HEK293T (cell line): ENCODE measurements at places on chromosomes 13 and 19.
A peak's percentile ranks its signal among the peaks of the same experiment; 100 is the strongest.

DNA sequence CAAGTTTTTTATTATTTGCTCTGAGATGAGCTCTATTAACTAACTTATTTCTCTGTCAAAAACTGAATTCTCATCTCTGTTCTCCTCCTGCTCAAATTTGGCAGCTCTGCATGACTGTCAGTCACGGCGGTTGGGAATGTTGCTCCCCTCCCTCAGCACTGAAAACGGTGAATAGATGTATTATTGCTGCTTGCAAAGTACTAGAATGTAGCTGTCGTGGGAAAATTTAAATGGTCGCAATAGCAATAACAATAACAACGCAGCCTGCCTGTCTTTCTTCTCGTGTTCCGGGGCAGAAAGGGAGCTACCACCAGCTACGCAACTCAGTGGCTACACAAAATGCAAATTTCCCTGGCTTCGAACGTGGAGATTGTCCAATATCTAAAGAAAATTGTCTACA is 125.6 kb upstream of the FRY start:
- DNase-seq: no peak

DNA sequence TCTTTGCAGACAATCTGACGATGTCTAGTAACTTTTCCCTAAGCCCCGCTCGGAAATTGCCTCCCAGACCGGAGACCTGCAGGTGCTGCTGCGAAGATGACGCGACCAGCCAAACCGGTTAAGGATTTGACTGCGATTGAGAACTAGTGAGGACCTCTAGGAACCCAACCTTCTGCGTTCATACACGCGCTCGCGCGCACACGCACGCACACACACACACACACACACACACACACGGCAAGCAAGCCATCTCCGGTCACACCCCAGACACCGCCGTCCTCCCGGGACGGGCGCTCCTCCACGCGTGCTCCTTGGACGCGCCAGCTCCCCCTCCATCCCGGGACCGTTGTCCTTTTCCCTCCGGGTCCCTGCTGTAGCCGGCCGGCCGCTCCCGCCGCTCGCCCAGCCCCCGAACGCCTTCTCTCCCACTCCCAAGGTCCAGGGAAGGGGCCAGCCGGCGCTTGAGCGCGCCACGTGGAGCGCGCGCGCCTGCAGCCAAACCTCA is 1.2 kb downstream of the TBC1D4 start:
- peak; percentile 79 for DNase-seq

GRCh38 chr13:94479616-94480015 is at the start of gene DCT:
TSS of gene DCT (minus strand) at chr13:94479682. CDS start at chr13:94479255, 427 bp downstream.
- no peak for DNase-seq

DNA sequence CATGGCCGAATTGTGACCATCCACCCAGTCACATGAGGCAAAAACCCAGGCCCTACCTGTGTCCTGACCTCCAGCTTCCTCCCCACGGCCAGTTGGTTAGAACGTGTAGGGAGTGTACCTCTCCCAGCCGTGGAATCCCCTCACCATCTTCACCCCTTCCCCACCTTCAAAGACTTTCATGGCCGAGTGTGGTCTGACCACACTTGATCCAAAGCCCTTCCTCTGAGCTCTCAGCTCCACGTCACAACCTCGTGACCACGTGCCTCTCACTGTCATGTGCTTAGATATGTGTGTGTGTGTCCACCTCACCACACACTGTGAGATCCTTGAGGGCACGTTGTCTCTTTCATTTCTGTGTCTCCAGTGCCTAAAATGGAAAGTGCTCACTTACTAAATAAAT is 48.6 kb upstream of the UBE2L5 start:
- DNase-seq: no peak

GRCh38 chr19:15696654-15697194 is 23.8 kb downstream of the CYP4F12 start:
- DNase-seq: no peak

GRCh38 chr19:18417250-18418028 is 1.8 kb upstream of the SSBP4 start:
- DNase-seq: peak; percentile 69

GRCh38 chr13:111604097-111604496 is 283.7 kb downstream of the TEX29 start:
- DNase-seq: no peak

DNA sequence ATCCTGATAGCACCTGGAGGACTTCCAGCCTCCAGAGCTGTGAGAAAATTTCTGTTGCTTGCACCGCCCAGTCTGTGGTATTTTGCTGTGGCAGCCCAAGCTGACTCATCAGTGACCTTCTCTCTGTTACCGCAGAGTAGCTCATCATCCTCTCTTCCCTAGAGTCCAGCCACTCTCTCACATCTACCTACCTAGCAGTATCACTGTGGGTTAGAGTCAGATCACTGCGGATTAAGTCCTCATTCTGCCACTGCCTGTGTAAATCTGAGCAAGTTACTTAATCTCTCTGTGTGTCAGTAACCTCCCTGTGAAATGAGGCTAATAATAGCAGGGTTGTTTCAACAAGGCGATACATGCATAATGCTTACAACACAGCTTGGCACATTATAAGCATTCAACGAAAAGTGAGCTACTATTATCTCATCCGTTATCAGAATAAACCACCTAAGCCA is 40.3 kb upstream of the USPL1 start:
- no peak for DNase-seq

DNA sequence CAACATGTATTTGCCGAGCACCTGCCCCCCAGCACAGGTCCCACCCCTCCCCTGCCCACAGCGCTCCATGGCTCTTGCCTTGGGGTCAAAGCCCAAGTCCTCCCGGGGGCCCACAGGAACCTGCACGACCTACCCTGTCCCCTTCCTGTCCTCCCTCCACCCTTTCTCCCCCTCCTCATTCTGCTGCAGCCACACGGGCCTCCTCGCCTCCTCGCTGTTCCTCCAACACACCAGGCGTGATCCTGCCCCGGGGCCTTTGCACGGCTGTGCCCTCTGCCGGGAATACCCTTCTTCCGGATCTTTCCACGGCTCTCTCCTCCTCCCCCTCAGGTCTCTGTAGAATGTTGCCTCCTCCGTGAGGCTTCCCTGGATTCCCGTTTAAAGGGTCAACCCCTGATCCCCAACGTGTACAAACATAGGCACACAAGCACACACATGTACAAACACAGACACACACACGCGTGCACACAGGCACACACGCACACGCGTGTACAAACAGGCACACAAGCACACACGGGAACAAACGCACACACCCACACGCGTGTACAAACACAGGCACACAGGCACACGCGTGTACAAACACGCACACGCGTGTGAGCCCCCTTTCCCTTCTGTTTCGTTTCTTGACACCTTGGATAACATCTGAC is 2.8 kb downstream of the MADCAM1 start:
- no peak for DNase-seq

DNA sequence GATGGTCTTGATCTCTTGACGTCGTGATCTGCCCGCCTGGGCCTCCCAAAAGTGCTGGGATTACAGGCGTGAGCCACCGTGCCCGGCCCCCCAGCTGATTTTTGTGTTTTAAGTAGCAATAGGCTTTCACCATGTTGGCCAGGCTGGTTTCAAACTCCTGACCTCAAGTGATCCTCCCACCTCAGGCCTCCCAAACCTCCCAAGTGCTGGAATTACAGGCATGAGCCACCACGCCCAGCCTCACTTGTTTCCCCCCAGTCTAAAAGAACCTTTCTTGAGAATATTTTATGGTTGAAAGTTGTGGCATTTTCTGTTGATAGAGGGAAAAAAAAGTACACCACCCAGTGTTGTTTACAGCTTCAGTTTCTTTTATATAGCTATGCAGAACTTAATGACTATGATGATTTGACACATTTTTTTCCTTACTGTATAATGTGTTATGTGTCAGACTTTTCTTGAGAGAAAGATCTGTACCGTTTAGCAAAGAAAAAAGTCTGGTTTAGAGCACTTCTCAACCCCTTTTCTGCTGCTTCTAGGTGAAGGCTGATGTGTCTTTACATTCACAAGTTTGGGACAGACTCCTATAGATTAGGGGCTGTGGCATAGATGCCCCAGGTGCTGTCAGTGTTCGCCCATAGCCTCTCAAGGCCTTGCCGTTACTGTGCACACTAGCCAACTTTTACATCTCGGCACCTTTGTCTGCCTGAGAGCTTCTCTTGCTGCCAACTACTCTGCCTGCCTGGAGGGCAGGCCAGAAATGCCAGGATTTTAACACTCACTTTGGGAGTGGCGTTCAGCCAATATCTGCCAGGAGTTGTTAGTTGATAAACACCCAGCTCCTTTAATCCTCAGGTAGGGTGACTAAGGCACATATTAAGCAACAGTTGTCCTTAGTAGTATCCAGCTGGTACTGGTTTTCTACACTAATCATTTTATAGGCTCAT is 33.0 kb downstream of the KCTD4 start:
- no peak for DNase-seq

GRCh38 chr19:39131255-39131755 is 5.7 kb downstream of the PAK4 start:
- no peak for DNase-seq

GRCh38 chr19:56142897-56143434 is 1.9 kb downstream of the ZNF444 start:
- DNase-seq: no peak

DNA sequence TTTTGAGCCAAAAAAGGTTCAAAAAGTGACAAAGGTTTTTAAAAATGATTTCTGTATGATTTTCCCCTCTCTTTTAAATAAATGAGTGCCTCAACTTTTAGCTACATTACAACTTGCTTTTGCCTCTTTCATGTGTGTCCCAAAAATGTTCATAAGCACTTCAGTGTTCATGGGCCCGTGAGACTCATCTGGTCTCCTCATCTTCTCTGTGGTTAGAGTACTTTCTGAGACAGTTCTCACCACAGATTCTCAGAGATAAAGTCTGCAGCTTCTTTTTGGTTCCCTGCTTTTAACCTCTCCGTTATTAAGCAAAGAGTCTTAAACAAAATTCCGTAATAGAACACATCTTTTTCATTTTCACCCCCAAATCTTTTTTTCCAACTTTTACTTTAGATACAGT is 156.9 kb downstream of the DLEU7 start:
- no peak for DNase-seq

DNA sequence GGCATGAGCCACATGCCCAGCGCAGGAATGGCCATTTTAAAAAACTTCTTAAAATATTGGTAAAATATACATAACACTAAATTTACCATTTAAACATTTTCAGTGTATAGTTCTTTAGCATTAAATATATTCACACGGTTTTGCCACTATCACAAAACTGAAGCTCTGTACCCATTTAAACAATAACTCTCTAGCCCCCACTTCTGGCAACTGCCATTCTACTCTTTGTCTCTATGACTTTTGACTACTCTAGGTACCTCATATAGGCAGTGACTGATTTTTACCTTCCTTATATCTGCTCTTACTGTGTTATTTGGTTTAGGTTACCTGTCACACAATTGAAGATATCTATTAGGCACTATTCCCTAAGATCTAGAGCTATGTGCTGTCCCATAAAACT is 2.3 kb upstream of the KBTBD7 start:
- no peak for DNase-seq

DNA sequence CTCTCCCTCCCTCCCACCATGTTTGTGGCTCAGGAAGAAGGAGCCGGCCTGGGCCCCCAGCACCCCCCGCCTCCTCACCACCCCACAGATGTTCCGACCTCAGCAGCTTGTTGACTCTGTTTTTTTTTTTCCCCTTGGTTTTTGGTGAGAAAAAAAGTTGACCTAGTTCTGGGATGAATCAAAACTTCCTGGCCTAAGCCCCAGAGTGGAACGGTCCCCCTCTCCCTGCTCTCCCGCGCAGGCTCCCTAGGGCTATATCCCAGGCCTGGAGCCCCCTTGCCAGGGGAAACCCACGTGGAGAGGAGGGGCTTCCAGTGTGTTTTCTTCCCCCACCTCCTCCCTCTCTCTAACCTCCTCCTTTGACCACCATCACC is 4.0 kb downstream of the COL5A3 start:
- no peak for DNase-seq

- DNase-seq: no peak
Measured at GRCh38 chr19:5621945-5622464, 571 bp downstream of the SAFB2 start.

DNA sequence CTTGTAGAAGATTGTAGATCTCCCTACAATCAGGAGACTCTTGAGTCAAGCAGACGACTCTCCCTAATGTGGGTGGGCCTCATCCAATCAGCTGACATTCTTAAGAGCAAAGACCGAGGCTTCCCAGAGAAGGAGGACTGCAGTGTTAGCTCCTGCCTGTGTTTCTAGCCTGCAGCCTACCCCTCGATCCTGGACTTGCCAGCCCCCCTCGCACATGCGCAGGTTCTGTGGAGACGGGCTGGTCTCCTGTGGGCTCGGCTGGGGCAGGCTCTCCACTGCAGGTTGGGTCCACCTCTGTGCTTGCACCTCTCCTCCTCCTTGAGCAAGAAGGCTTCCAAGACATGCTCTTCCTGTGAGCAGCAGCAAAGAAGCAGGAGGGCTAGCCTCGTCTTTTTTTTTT is 185.2 kb upstream of the SOX1 start:
- no peak for DNase-seq

DNA sequence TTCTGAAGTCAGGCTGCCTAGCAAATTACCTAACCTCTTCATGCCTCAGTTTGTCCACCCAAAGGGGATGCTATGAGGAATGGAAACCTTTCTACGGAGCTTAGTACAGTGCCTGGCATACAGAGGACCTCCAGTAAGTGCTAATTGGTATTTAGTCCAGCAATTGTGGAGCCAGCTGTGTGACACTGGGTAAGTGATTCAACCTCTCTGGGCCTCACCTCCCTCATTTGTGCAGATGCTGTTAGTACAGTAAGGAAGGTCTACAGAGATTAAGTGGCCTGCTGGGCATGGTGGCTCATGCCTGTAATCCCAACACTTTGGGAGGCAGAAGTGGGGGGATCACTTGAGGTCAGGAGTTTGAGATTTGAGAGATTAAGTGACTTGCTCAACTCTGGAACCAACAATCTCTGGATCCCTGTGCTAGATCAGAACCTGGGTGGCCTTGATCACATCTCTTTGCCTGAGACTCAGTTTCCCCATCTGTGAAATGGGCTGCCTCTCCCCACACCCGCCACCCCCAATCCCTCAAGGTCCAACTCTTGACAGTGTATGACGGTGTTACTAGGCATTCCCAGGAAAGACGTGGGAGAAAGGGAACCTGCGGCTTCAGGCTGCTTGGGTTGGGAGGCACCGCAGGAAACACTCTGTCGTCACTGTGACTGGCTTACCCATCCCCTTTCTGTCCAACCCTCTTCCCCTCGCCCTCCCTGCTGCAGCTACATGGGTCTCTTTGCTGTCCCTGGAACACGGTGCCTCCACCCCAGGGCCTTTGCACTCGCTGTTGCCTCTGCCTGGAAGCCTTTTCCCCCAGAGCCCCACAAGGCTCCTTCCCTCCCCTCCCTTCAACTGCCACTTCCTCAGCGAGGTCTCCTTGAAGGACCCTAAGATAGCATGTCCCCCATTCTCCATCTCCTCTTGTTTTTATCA is 18.3 kb downstream of the PRKD2 start:
- DNase-seq: no peak

DNA sequence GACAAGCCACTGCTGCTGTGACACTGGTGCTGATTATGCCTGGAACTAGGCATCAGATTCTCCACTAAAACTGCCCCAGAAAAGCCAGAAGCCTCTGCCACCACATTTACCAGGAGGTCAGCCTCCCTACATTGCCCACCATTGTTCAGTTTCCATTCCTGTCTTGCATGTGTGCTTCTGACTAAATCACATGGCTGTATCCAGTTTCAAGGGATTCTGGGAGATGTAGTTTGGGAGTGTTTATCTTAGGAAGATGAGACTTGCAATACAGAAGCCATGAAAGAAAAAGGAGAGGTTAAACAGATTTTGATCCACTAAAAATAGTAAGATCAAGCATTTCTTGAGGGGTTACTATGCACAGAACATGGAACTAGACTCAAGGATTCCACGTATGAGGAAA is 40.7 kb upstream of the SERPINE3 start:
- no peak for DNase-seq

- no peak for DNase-seq
Measured at GRCh38 chr19:1004803-1005664, 4.8 kb downstream of the GRIN3B start.

- no peak for DNase-seq
Measured at GRCh38 chr19:30160426-30160825, 211.8 kb upstream of the ZNF536 start.
